AG04449 (cell line): ENCODE measurements at places on chromosomes 5 and 9.

DNA sequence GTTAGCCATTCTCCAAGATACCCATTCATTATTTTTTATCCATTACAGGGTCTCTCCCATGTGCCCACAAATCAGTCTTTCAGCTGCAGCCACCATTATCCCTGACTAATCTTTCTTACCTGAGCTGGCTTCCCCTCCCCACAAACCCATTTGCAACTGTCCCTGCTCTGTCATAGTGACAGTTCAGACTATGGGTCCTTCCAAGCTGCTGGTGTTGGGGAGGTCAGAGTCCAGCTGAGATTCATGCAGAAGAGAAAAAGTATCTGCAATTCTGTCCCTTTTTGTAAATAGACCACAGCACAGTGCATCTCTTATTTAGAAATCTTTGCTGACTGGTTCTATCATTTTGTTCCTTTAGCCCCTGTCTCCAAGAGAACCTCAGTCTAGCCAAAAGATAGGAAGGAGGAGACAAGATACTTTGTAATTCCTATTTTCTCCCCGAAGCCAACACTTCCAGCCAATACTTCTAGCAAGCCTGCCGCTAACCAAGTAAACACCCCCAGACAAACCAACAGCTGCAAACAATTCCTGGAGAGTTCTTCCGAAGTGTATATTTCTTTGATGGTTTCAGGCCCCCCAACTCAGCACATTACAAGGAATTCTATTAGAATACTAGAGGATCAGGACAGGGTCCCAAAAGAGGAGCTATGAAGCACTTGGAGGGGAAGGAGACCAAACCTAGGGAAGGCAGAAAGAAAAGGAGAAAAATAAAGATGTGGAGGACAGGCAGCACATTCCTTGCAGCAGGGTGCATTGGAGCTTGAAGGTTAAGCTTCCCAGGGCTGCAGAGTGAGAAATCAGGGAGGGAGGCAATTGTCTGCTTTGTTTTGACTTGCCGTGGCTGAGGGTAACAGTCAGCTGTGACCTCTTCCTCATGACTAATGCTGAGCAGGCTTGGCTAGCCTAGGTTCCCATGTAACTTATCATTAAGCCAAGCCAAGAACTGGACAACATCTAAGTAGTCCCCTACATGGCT is 148.5 kb downstream of the SGCD start:
- DNase-seq: peak; percentile 79

GRCh38 chr5:123046222-123046621 is 9.7 kb upstream of the PPIC start:
- no peak for DNase-seq

DNA sequence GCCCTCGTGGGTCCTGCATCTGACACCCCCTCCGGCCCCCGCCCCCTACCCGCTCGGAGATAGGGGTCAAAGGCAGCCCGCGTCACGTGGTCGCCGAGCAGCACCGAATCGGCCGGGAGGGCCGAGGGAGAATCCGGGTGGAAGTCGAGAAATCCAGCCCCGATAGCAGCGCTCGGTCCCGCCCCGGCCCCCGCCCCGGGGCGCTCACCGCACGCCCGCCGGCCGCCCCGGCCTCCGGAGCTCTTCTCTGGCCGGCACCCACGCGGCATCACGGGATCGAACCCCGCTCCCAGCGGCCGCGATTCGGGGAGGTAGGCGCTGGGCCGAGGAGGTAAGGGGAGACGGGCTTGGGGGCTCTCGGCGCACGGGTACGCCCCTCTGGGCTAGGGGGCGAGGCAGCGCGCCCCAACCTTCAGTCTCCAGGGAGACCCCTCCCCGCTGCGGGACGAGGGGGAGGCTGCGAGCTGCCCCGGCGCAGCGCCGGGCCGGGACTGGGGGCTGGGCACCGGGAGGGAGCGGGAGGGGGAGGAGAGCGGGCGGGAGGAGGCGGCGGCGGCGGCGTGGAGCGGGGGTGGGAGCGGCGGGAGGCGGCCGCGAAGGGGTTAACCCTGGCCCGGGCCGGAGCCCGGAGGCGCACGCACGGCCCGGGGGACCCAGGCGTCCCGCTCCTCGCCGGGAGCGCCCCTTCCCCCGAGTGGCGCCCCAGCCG is 22.1 kb upstream of the NDST1 start:
- DNase-seq: no peak

DNA sequence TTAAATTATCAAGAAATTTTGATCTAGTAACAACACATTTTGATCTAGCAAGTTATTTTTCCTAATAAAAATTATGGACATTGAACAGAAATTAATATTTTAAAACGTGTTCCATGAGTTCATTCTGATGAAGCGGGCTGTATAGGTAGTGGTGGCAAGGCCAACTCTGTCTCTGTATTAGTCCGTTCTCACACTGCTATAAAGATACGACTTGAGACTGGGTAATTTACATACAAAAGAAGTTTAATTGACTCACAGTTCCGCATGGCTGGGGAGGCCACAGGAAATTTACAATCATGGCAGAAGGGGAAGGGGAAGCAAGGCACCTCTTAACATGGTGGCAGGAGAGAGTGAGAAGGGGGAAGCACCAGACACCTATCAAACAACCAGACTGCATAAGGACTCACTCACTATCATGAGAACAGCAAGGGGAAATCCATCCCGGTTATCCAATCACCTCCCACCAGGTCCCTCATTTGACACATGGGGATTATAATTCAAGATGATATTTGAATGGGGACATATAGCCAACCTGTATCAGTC is 61.2 kb downstream of the TMEM232 start:
- DNase-seq: no peak

DNA sequence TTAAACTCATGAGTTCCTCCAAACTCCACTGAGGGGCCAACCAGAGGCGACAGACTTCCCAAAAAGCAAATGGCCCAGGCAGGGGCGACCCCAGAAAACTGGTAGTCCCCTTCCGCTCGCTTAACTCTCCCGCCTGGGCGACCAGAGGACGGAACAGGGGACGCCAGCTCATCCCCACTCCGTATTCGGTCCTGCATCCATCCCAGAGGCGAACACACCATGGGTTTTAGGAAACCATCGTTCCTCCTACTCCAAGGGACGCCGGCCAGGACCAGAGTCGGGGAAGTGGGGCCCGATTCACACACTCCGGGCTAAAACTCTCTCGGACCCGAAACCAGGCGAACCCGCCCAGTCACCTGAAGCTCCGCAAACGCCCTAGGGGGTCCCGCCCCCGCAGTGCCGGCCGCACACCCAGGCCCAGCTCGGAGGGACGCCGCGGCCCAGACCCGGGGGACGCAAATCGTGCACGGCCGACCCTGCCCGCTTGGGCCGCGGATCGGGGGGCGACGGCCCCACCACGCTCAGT is 478 bp downstream of the TEX10 start:
- DNase-seq: no peak

DNA sequence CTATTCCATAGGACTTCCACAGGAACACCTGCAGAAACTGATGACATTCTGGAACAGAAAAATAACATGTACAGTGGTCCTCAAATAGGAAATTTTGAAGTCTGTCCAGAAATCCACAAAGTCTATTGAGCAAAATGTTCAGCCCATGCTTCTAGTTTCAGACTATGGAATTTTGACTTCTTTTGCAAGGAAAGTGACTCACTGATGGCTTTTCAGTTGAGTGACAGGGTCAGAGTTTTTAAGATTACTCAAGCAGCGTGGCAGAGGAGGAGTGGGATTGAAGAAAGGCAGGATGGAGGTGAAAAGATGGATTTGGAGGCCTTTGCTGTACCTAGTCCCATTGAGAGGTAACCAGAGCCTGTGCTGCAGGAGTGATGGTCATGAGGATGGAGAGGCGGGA is 151.5 kb downstream of the GOLPH3 start:
- no peak for DNase-seq
